ENCODE measurements at places on chromosomes 1 and 21.

GRCh38 chr1:77834771-77835334 is 53.6 kb upstream of the NEXN start:
- DNase-seq = no peak

- DNase-seq = no peak
Measured at GRCh38 chr21:26351661-26352060, 181.1 kb upstream of the APP start.

DNA sequence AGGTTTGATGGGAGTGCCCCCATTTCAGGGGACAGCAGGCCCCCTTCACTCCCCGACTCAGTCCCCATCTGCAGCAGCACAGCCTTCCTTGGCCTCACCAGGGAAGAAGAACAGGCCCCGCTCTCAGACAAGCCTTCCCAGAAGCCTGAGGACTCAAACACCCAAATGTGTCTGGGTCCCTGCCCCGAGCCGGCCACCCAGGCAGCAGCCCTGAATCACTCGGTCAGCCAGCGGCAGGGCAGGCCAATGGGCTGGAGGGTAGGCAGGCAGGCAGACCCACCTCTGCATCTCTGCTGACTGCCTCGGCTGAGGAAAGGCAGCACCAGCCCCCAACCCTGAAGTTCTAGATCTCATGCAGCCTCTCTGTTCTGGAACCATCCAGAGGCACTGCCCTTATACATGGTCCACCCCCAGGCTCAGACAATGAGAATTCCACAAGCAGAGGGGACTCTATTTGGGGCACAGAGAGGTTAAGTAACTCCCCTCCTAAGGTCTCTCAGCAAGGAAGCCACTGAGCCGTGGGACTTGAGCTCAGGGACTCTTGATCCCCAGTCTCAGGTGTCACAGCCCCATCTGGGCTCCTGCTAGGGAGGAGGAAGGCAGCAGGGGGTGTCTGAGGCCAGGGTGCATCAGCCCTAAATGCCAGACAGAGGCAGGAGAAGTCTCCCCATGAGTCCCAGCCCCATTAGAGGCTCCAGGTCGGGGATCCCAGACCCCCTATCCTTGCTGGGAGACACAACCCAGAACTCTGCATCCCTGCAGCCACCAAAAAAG is 33.2 kb upstream of the RUNX3 start:
- peak; percentile 27 for DNase-seq

DNA sequence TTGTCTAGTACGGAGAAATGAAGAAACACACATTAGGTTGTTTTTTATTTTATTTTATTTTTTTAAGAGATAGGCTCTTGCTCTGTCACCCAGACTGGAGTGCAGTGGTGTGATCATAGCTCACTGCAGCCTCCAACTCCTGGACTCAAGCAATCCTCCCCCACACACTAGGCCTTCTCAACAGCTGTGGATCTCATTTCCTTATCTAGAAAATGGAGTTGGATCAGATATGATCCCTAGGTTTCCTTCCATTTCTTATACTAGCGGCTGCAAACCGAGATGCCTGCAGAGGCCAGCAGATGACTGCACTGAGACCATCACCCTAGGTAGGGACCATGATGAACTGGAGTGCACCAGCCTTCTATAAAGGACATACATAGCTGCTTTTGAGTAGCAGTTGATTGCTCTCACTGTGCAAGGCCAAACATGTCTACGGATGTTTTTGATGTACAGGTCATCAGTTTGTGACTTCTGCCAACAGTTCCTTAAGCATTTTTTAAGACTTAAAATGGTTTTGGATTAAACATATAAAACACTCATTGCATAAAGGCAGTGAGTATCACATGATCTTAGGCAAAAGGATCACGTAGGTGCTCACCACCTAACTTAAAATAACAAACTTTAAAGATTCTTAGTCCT is 11.4 kb upstream of the KLHL12 start:
- DNase-seq = no peak

DNA sequence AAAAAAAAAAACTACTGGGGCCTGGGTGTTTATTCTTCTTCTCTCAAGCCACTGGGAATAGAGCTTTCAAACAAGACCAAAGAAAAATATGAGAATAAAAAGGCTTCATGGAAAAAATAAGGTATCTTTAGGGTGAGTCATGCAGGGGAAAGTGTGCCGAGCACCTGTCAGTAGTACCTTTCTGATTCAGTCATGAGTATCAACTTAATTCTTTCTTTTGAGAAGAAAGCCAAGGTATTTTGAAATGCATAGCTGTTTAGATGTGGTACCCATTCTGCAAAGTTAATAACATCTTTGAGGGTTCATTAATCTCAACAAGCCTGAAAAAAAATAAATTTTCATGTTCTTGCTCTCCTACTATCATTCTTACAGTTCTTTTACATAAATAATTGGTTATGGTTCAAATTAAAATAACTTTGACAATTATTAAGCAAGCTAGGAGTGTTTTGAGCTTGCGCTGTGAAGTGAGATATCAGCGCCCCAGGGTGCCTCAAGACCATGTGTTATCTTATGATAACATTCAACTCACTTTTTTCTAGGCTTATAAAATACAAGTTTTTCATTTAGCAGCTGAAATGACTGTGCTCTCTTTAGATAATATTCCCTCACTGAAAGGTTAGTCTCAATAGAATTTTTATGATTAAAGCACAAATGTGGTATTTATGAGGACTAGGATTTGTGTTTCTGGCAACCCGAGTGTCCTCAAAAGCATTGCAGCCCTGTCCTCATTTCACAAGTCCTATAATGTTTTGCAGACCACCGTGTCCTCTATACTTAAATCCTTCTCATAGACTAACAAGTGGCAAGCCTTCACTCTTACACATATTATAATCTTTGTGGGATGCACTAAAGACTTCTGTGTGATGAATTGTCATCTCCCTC is 138.6 kb downstream of the SLC44A5 start:
- no peak for DNase-seq

All from NAMALWA (cell line).